ENCODE measurements at places on chromosomes 7 and 10. TPM values are rescaled to one million over a fixed set of nuclear protein-coding genes. Genes with fewer than 3 reads are reported as not detected.

Gene TNRC18
- 26.8 TPM for total RNA-seq

Gene IRF5
- total RNA-seq, result 15.3 TPM

DNA sequence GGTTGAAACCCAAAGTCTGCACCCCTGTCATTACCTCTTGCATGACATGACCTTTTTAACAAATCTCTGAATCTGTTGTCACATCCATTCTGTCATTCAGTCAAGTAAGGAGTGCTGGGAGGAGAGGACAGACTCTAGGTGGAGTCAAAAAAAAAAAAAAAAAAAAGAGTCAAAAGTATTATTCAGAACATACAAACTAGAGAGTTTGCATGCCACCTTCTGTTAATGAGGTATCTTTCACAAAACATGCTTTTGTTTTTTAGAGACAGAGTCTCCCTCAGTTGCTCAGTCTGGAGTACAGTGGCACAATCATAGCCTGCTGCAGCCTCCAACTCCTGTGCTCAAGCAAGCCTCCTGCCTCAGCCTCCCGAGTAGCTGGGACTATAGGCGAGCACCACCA is 81.6 kb upstream of the ARMC3 start:
- DNase-seq, result no peak

DNA sequence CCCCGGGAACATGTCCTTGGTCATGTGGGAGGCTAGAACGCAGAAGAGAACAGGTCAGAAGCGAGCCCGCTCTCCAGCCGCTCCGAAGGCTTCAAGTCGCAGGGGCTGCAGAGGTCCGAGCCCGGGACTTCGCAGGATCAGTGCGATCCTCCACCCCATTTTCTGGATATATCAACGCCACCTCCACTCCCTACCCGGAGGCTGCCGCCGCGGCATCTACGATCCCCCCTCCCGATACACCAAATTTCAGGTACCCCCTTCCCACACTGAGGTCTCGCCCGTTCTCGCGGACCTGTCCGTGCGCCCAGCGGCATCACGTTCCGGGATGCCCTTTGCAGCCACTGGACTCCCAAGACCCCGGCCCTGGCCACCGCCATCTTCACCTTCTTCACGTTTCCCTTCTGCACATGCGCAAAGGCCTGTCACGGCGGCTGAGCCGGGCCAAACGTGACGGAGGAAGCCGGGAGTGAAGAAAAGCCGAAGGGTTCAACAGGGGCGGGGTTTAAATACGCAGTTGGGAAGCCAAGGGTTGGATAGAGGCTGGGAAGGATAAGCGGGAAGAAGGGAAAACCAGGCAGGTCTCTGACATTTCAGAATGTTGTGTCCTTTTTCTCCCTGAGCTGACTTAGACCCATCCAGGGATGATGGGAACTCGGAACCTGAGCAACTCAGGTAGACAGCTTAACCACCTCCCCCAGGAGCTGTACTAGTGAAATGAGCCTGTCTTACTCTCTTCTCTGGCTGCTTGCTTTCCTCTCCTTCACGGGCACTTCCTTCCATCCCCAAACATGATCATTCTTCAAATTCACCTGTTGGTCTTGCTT is at the start of gene NDUFB8:
Gene NDUFB8, minus strand, starts transcription at position 397 of the 824 bp plus-strand sequence. Its CDS starts 20 bp downstream, at position 377.
- DNase-seq, result peak; percentile 76

DNA sequence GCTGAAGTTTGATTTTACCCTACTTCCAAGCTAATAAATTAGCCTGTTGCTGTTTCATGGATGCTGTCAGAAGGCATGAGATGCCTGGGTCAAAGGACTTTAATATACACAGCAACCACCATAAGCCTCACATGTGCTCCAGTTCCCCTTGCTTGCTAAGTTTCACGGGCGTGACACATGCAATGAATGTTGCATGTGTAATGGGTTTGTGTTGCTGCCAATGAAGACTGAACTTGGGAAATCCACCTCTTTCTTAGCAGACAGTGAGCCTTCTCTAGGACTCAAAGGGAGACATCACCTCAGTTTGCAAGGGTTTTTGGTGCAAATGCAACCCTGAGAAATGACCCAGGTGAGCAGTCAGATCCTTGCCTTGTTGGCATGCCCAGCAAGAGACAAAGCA is 505.5 kb upstream of the PODXL start:
- peak; percentile 4 for DNase-seq

- DNase-seq, result peak; percentile 38
Observed at GRCh38 chr7:148042935-148043631, 547.5 kb upstream of the C7orf33 start.

Gene TRIM50
- not detected for total RNA-seq

Measured in PC-3 (cell line).